ENCODE measurements at places on chromosomes 1 and 21.

DNA sequence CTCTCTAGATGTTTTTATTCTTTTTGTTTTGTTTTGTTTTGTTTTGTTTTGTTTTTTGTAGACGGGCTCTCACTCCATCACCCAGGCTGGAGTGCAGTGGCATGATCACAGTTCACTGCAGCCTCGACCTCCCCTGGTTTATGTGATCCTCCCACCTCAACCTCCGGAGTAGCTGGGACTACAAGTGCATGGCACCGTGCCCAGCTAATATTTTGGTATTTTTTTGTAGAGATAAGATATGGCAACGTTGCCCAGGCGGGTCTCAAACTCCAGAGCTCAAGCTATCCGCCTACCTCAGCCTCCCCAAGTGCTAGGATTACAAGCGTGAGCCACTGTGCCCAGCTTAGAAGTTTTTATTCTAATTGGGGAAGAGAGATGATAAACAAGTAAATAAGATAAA is 13.3 kb upstream of the TP53BP2 start:
- no peak for DNase-seq

DNA sequence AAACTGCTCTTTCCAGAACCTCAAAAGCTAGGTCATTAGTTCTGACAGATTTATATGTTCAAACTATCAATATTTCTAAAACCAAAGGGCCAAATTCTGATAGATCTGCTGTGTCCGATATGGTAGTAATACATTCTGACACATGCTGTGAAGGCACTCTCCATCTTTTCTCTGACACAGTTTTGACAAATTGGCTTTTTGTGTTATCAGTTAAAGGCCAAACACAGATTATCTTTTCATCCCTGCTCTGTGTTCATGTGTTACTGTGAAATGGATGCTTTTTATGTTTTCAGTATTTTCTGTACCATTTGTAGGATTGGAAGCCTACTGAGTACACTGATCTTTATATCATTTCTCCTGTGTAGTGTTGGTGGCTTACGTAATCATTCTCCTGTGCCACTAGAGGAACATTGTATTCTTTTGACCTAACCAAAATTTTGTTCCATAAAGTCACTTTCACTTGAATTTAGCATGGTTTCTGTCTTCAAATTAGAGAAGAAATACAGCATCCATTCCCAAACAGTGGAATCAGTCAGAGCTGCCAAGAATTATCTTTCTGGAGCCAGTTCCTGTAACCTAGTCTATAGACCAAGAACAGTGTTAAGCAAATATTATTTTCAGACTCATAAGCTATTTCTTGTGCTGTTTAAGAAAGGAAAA is 137.2 kb downstream of the ADGRL2 start:
- no peak for DNase-seq

DNA sequence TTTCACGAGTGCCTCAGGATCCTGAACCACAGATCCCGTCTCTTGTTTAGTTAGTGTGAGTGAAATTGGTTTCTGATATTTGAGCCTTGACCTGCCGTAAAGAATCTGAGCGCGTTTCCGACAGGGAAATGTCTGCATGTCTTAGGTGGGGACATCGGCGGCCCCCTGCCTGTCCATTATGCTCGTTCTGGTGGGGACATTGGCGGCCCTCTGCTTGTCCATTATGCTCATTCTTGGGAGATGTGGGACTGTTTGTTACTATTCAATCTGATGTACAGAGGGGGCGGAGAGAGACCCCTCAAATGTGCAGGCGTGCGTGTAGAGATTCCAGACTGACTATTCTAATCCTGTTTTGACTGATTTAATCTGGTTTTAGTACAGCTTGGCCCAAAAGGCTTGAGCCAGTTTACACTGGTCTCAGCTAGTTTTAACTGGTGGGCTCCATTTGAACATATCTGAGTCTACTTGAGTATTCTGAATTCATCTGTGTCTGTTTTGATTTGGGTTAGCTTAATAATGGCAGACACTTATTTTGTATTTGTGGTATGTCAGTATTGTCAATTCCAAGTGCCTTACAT is 6.6 kb upstream of the TINAGL1 start:
- no peak for DNase-seq

DNA sequence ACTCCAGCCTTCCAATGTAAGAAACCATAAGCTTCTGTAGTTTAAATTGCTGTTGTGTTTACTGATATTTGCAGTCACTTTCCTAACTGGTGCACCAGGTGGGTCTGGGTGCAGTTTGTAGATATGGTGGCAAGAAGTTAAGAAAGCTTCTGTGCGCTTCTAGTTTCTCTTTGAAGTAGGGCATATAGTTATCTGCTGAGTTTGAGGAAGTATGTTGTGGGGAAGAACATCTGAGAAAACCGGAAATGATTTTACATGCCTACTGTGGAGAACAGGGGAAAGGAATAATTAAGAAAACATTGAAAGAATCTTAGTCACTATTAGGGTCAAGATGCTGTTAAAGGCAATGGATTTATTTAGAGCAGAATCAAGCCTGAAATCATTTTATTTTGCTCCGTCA is 14.9 kb upstream of the SLC44A5 start:
- DNase-seq: no peak

DNA sequence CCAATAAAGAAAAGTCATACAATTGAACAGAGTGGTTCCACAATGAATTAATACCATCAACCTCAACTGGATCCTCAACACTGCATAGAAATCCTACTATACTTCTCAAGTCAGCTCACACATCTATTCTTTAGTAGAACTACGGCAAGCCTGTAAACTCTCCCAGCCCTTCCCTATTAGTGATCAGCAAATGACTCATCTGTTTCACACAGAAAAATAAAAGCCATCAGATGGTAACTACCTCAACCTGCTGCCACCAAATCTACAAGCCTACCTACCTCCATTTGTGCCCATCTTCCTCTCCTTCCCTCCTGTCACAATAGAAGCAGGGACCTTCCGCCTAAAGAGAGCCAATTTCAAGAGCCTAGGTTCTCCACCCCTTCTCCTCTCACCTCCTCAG is 63.6 kb downstream of the DMAP1 start:
- no peak for DNase-seq

- no peak for DNase-seq
Observed at GRCh38 chr1:20343149-20343937, 52.7 kb downstream of the VWA5B1 start.

DNA sequence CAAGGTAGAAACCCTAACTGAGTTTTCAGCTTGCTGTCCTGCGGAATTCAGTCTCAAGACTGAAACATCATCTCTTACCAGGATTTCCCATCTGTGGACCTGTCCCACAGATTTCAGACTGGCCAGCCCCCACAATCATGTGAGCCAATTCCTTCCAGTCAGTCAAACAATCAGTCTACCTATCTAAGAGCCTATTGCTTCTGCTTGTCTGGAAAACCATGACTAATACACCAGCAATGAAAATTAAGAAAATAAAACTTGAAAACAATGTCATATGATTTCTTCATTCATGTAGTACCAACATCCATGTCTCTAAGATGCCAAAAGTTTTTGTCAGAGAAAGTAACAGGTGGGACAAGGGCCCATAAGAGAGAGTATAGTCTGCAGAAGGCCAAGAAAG is 57.6 kb upstream of the CRB1 start:
- DNase-seq: no peak

DNA sequence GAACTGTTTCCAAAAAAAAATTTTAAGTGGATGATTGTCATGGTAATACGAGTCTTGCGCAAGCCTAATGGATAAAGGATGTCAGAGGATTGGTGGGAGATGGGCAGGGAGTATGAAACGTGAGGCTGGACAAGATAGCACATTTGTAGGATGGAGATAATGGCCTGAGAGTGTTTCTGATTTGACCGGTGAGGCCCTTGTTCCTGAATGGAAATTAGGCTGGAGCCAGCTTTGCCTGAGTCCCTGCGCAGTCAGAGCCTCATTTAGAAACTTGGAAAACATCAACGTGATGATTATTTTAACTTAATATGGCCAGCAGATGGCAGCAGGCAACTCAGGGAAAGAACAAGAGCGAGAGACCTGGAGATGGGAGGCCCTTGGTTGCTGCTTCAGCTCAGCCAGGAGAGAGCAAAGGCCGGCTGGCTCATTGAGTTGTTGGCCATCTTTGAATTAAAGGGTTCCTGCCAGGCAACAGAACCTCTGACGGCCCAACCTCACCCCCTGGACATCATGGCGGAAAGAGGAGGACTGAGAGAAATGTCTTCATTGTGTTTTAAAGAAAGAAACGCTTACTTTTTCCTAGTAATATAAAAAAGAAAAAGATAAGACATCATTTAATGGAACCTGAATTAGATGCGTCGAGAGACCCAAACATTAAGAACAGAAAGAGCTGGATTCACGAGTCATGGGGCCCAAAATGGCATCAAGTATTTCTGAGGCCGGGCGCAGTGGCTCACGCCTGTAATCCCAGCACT is 80.3 kb downstream of the SELENOF start:
- peak; percentile 8 for DNase-seq

DNA sequence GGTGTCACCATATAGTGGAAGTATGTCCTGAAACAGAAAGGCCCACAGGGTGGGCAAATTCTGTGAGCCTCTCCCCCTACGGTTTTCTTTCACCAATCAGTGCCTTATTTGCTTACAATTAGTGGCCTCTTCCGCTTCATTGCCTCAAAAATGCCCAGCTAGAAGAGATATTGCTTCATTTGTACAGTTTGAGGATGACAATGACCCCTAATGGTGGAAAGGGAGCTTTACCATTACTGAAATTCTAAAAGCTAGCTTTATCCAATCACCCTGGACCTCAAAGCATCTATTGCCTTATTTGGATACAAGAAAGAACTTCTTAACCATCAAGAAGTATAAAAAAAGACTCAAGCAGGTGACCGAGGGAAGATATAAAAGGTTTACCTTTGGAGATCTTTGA is 49.6 kb downstream of the LRRC71 start:
- DNase-seq: no peak

- no peak for DNase-seq
Observed at GRCh38 chr1:170618421-170618820, 45.5 kb upstream of the PRRX1 start.

DNA sequence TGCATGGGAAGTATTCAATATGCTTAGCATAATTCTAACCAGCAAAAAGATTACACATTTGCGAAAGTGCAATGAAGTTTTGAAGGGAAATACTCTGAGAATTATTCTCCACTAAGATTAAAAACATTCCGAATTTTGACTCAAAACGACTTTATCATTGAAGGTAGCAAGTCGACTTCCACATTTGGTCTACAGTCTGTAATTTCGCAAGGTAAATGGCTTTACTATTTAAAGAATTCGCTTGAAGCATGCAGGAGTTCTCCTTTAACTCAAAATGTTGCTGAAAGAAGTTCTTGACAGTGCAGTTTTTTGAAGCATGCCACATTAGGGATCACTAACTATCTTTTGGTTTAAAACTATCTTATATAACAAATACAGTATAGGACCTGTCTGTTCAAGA is 161.0 kb upstream of the HP1BP3 start:
- DNase-seq: no peak

DNA sequence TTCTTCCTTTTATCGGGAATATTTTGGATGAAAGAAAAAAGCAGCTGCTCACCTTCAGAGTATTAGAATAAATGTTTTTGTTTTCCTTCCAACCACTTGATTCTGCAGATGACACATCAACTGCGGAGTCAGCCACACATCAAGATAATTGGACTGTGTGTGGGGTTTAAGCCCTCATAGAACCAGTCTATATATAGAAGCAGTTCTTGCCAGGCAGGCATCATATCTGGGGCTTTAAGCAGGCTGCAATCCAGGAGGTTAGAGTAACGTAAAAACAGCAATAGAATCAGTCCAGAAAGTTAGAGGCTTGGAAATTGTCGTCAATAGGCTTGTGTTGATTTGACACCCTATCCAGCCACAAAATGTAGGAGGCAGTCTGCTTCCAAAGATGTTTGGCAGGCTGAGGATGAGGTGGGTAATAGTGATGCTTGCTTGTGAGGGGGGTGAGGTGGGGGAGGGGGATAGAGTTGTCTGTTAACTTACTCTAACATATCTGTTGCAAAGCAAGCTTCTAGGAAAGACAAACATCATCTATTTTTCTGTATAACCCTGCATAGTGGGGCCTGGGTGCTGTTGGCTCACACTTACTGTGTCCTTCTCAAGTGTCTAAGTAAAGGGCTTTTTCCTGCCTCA is 64.8 kb downstream of the PEX14 start:
- no peak for DNase-seq

- no peak for DNase-seq
Observed at GRCh38 chr1:5650283-5651026, 341.8 kb downstream of the NPHP4 start.

GRCh38 chr1:246447501-246447900 is 59.6 kb downstream of the SMYD3 start:
- DNase-seq: no peak

GRCh38 chr1:98842241-98842640 is 162.4 kb downstream of the PLPPR5 start:
- DNase-seq: no peak

- DNase-seq: no peak
Observed at GRCh38 chr1:15027515-15027986, 126.0 kb upstream of the TMEM51 start.

GRCh38 chr1:24920533-24920925 is 9.5 kb downstream of the RUNX3 start:
- no peak for DNase-seq

GRCh38 chr1:43999455-43999854 is 8.1 kb downstream of the CCDC24 start:
- no peak for DNase-seq

DNA sequence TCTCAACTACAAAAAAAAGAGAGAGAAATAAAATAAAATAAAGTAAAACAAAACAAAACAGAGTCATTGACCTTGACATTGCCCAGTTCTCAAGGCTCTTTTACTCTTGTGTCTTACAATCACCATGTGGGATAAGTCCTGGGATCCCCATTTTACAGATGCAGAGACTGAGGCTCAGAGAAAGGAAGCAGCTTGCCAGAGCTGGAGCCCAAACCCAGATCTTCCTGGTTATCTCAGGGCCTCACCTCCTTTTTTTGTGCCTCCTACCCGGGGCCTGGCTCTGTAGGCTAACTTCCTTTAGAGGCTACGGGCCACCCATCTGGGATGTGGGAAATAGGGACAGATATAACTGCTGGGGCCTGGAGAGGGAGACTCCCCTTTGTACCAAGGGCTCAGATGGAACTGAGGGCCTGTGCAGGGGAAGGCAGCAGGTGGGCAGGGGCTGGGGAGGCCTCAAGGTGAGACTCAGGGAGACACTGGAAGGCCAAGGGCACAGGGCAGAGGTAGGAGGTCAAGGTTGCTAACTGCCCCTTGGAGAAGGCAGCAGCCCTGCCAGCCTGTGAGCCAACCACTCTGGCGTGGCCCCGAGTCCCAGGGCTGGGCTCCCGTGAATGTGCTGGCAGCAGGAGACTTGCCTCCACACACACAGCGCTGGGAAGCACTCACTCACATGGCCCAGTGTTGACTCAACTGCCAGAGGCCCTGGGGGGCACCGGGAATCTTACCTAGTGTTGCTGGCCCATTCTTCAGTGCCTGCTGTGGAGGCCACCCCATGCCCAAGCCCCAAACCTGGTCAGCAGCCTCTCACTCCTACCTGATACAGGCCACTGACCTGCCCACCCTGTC is 6.5 kb upstream of the ECE1 start:
- DNase-seq: no peak

GRCh38 chr21:45041351-45041805 is 33.0 kb upstream of the ADARB1 start:
- no peak for DNase-seq

DNA sequence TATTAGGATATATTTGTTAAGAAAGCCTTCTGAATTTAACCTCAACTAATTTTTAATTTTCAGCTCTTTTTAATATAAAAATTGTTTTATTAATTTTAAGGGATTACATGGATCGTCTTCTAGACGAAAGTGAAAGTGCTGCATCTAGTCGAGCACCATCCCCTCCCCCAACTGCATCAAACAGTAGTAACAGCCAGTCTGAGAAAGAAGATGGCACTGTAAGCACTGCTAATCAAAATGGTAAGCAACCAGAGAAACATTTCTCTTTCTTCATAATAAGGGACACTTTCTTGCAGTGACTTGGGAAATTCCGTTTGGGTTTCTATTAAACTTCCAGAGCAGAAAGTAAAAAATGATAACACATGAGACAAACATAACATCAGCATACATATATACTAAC is 56.9 kb downstream of the MIER1 start:
- DNase-seq: no peak
